ENCODE measurements at places on chromosomes 3 and 15.
A peak's percentile ranks its signal among the peaks of the same experiment; 100 is the strongest.

GRCh38 chr3:127655641-127656040, 17.1 kb upstream of the ABTB1 start:
- DNase-seq, result no peak

- no peak for DNase-seq
These were observed 1030.0 kb downstream of the TBL1XR1 start for GRCh38 chr3:176167272-176167671.

- DNase-seq, result no peak
These were observed 460.4 kb upstream of the NAALADL2 start for GRCh38 chr3:174398761-174399160.

GRCh38 chr15:73331501-73331900, 37.3 kb downstream of the HCN4 start:
- no peak for DNase-seq

- DNase-seq, result no peak
These were observed 13.6 kb upstream of the GP9 start for GRCh38 chr3:129046732-129047552.

GRCh38 chr3:111324151-111324550, 217.8 kb upstream of the CD96 start:
- DNase-seq, result no peak

- DNase-seq, result no peak
These were observed 3.7 kb downstream of the EOGT start for GRCh38 chr3:69009559-69010410.

DNA sequence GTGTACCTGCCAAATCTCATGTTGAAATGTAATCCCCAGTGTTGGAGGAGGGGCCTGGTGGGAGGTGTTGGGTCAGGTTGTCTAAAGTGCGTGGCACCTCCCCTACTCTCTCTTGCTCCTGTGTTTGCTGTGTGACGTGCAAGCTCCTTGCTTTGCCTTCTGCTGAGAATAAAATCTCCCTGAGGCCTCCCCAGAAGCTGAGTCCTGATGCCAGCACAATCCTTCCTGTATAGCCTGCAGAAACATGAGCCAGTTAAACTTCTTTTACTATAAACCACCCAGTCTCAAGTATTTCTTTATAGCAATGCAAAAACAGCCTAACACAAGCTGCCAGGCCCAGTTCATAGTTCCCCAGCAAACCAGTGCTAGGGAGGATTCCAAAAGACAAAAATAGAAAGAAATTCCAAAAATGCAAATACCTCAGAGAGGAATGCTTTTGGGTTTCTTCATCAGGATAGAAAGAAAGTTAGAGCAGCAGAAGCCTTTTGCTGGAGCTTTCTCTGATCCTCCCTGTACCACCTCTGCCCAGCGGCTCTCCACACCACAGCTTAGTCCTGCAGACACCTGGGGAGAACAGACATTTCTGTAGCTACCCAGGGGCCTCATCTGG, 25.9 kb upstream of the CDV3 start:
- no peak for DNase-seq

DNA sequence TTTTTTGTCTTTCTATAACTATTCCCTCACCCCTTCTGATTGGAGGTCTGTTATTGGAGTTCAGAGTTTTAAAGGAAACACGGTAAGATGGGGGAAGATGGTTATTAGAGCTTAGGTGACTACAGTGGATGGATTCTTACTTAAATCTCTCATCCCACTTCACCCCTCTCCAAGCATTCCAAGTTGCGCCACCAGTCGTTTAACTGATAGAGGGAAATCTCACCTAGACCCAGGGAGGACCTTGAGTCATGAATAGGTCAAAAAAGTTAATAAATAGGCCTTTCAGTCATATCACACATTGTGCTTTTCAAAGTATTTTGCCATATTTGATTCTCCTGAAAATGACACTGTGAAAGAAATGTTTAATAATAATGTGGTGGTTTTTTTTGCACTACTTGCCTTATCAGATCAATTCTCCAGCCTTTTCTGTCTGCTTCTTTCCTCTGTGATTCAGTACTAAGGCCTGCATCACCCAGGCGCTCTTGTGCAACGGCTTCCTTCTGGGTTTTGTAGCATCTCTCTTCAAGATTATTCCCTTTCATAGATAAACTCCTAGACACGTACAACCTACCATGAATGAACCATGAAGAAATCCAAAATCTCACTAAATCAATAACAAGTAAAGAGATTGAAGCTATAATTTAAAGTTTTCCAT, 100.4 kb upstream of the TGFBR2 start:
- no peak for DNase-seq

GRCh38 chr3:111915905-111916304, 56.8 kb downstream of the PHLDB2 start:
- DNase-seq, result no peak

DNA sequence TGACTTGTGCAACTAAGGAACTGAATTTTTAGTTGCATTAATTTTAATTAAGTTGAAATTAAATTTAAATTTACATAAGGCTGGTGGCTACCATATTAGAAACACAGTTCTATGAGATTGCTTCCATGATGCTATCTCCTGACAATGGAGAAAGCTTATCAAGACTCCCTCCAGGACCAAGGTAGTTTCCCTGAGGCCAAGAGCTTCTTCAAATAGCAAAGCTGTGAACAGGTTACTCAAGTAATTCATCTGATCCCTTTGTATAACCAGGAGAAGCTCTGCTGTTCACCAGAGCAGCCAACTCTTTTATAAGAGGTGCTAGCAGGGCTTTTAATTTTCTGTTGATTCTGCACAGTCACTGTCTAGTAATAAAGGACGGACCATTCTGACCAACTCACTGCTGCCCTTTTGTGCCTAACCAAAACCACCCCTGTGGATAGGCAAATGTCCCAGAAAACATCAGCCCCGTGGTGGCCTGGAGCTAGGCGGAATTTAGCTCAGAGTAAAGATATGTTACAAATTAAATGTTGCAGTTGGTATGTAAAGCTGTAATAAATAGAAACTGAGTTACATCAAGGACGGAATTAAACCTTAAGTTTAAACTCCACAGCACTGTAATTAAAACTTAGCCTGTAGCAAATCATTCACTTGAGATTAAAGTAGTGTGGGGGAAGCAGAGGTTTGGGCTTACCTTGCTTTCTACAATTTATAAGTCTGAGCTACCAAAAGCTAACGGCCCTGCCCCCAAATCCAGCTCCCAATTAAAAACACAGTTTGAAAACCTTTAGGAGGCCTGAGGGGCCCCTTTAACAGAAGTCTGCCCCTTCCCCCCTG, 55.6 kb upstream of the LRTM1 start:
- DNase-seq, result no peak

DNA sequence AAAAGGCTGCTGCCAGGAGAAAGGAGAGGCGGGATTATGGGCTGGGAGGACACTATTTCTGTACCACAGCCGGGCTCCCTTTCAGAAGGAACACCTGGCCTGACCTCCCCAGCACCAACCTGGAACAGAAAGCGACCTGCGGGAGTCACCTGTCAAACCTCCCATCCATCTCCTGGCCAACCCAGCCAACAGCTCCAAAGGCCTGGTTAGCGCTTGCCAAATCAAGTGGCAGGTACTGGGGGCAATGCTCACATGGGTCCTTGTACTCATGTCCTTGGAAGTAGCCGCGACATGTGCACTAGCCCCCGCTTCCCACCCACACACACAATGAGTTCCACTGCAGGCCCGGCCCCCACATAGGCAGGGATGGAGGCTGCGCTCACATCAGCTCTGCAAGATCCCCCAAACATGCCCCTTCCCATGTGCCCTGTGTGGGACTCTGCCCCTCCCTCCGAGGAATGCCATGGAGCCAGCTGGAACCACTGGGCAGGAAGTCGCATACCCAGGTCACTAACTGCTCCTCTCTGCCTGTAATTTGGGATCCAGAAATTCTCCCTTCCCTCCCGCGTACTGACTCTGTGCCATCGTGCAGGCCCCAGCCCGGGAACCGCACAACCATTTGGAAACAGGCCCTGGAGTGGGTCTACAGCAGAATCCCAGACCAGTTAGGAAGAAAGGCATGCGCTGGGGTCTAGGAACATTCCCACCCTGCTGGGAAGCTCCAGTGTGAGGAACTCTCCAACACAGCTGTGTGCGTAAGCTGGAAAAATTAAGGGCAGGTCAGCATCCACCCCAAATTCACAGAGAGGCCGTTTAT, 98.9 kb downstream of the LRIG1 start:
- peak; percentile 18 for DNase-seq

DNA sequence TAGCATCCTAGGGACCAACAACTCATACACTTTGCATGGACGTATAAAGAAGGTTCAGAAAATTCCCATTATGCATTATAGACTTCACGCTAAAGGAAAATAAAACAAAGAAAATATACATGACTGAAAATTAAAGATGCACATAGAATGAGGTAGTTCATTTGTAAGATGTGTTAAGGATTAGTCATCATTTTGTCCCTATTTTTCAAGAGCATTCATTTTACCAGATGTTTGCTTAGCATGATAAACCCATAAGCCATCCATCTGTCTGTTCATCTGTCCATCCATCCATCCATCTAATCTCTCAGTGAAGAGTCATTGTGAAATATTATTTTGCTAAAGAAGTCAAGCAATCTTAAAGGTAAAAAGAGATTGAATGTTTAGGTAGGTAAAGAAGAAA, 80.3 kb downstream of the TFG start:
- no peak for DNase-seq

DNA sequence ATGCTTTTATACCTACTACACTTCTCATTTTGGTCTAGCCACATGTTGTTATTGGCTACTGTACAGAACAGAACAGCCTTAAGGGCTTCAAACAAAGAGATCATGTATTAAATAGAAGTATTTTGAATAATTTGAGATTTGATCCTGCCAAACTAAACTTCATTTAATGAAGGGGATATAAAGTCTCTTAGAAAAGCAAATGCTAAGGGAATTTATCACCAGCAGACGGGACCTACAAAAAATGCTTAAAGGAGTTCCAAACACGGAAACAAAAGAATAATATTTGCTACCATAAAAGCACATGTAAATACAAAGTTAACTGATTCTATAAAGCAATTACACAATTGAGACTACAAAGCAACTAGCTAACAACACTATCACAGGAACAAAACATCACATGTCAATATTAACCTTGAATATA, 23.6 kb upstream of the FMN1 start:
- no peak for DNase-seq

DNA sequence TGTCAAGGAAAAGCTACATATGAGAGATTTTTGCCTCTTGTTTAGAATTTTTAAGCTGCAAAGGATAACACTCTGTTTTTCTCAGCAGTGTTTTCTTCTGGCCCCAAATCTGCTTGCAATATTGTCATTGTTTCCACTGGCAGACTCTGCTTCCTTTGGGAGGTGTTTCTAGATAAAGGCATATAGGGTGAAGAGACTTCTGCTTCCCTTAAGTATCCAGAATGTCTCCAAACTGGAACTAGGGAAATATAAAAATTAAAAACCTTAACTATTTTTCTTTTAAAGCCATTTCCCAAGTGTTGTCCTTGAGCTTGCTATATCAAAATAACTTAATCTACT, 225.8 kb downstream of the CGGBP1 start:
- no peak for DNase-seq

- no peak for DNase-seq
These were observed 40.2 kb upstream of the ATP13A5 start for GRCh38 chr3:193418576-193419373.

DNA sequence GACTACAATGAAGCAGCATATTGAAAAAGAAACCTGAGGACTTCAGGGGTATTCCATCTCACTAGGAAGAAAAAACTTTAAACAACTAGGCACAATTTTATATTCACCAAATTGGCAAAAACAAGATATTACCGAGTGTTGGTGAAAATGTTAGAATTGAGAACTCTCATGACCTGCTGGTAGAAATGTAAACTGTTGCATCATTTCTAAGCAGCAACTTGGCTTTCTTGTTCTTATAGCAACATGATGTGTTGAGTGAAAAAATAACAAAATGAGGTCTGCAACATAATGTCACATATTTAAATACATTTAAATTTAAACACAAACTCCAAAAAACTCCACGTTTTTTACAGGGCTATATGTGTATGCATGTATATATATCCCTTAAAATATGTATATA, 59.0 kb upstream of the SPPL2A start:
- DNase-seq, result no peak

Data from left cardiac atrium (tissue), 4 donors.